ENCODE measurements at places on chromosomes 2 and 18.
A peak's percentile ranks its signal among the peaks of the same experiment; 100 is the strongest.

DNA sequence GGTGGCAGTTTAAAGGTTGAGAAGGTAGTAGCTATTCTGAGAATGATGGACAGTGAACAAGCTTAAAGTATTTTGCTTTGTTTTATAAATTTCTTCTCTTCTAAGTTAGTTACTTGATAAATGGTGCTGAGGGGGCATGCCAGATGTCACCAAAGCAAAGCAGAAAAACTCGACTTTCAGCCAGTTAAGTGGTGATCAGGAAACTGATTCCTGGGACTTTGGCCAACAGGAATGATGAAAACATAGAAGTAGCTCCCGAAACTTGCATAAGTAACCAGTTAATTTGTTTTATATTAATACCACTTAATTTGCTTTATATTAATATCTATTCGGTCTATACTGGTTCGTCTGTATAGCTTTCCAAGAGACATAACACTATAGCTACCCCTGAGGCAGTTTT lies 82.6 kb downstream of the FANCL start:
- no peak for DNase-seq

GRCh38 chr2:172861656-172862476 lies 126.2 kb downstream of the RAPGEF4 start:
- no peak for DNase-seq

DNA sequence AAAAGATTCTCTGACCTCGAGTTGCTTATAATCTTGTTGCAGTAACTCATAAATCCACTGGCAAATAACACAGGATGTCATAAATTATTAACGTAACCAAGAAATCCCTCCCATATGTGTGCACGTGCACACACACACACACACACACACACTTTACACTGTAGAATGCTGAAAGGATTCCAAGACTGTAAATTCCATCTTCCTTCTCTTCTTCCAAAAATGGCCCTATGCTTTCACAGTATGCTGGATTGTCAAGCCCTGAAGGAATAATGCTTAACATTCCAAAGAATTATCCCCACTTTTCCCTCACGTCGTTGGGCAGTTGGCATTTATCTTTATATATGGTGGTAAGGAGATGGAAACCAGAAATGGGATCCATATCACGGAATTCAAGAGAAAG lies 117.5 kb upstream of the CRIM1 start:
- no peak for DNase-seq

DNA sequence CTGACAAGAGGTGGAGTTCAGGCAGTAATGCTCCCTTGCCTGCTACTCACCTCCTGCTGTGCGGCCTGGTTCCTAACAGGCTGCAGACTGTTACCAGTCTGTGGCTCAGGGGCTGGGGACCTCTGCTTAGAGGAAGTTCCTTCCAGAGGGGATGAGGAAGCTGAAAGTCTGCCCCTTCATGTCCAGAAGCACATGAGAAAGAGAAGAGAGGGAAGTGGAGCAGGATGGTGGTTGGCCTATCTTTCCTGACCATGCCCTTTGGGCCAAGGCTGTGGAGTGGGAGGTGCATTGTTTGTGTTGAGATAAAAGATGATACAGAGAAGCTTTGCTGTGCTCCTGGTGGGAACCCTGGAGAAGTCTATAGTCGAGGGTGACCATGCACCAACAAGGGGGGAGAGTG lies 112.5 kb downstream of the LPIN1 start:
- DNase-seq = no peak

DNA sequence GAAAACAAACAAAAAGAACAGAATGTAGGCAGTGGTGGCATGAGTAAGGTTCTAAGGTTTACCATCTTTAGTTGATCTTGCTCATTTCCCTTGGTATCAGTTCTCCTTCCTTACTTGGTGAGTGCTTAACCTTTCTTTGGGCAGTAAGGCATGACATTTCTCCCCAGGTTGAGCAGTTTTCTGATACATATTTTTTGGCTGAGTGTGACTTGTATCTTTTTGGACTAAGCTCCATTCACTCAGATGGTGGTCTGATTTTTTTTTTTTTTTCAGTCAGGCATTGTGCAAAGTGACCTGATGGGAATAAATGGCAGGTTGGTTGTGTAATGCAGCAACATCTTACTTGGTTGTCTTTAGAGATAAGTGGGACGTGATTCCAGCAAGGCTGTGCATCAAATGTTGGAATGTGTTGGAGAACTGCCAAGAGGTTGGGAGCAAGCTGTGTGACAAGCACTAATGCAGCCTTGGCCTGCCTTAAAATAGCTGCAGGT lies 15.1 kb downstream of the SPTBN1 start:
- peak; percentile 41 for DNase-seq

- no peak for DNase-seq
Observed at GRCh38 chr2:120854014-120854620, 118.4 kb downstream of the GLI2 start.

DNA sequence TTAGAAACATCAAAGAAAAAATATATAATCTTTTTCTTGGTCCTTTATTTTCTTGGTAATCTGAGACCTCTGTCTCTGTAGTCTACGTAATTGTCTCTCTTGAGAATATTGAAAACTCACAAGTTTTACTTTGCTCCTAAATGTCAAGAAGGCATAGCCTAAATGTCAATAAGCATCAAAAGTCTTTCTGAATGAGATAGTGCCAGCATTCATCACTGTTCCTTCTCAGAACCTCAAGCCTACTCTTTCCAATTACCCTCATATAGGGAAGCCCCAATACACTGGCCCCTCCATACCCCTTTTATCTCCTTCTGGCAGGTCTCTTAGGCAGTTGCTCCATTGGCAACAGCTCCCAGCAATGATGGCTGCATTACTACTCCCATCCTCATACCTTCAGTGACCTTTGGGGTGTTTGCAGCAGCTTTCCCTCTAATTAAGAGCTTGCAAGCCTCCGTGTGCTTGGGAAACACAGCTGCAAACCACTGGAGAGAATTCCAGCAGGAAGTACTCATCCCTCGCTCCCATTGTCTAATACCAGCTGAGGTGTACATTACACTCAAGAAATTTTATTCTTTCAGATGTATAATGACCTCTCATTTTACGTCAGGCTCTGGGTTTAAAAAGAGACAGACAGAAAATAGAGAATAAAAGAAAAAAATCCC lies 95.8 kb downstream of the KYNU start:
- DNase-seq = no peak

DNA sequence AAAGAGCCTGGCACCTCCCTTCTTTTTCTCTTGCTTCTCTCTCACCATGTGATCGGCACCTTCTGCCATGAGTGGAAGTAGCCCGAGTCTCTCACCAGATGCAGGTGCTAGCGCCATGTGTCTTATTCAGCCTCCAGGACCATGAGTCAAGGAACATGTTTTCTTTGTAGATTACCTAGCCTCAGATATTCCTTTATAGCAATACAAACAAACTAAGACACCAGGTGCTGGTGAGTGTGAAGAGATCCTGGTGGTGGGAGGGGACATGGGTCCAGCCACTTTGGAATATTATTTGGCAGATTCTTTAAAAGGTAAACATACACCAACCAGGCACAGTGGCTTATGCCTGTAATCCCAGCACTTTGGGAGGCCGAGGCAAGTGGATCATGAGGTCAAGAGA lies 5.9 kb upstream of the USP40 start:
- DNase-seq = no peak

- no peak for DNase-seq
Observed at GRCh38 chr18:70397259-70397925, 108.5 kb downstream of the SOCS6 start.

GRCh38 chr2:37026050-37026449 lies 58.1 kb downstream of the HEATR5B start:
- DNase-seq = peak; percentile 30

- no peak for DNase-seq
Observed at GRCh38 chr2:205995260-205995659, 90.7 kb downstream of the INO80D start.

DNA sequence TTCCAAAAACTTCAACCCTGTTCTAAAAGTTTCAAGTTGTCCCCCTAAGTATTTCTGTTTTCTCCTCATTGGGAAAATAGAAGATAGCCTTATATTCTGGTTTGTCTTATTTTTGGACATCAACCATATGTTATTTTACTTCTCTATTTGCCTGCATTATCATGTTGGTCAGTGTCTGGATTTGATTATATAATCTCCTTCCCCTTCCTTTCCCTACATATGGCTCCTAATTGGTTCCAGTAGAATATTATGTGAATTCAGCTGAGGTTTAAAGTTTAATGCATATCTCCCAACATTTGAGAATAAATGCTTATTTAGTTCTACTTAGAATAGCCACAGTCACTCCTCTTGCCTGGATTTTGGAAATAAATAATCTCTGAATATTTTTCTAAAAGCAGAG lies 66.9 kb downstream of the OXER1 start:
- DNase-seq = no peak

GRCh38 chr18:63451799-63452660 lies 24.7 kb upstream of the SERPINB5 start:
- no peak for DNase-seq

DNA sequence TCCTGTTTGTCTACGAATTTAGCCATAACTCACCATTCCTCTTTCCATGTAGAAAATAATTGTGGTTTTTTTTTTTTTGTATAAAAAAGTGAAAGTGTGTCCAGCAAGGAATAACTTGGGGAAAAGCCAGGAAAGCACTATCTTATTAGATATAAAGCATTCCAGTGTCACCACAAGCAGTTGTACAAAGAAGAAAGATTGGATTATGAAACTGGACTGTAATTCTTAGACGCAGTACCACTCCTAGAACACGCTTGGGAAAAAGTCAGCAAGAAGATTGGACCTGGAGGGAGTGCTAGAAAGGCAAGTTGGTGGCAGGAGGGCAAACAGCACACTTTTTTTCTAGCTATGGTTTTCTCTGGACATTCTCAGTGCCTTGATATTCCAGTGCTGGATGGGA lies 186.7 kb downstream of the PARD3B start:
- DNase-seq = no peak

DNA sequence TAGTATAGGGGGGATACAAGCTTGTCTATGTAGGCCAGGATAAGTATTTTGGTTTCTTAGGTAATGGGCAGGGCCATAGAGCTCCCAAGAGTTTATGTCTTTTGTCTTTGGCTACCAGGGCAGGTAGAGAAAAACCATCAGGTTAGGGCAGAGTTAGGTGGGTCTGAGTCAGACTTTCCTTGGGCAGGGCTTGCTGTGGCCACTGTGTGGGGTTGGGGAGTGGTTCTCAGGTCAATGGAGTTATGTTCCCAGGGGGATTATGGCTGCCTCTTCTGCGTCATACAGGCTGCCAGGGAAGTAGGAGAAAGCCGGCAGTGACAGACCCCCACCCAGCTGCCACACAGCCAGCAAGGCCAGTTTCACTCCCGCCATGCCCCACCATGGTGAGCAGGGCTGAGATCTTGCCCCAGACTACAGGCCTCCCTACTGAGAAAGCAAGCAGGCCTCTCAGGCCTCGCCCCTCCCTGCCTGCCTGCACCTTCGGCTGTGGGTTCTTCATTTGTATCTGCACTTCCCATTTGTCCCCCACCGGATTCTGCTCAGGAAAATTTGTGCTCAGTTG lies 55.5 kb downstream of the RPIA start:
- no peak for DNase-seq

GRCh38 chr2:198252472-198252871 lies 448.1 kb downstream of the PLCL1 start:
- DNase-seq = no peak

DNA sequence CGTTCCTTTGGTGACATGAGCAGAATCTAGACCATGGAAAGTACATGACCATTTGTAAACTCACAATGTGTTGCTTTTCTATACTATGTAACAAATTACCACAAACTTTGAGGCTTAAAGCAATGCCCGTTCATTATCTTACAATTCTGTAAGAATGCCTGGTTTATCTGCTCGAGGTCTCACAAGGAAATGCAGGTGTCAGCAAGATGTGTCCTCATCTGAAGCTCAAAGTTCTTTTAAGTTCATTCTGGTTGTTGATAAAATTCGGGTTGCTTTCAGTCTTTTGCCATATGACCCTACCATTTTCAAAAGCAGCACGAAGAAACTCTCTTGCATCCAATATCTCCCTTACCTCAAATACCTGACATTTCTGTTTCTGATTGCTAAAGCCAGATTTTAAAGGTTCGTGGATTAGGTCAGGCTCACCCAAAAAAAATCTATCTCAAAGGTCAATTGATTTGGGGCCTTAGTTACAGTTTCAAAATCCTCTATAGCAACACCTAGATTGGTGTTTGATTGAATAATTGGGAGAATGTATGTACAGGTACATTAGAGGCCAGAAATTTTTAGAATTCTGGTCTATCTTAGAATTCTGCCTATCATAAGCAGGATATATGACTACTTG lies 125.9 kb downstream of the TMEM131 start:
- DNase-seq = no peak

- no peak for DNase-seq
Observed at GRCh38 chr2:109427661-109428091, 186.1 kb downstream of the SEPTIN10 start.

- no peak for DNase-seq
Observed at GRCh38 chr18:79797518-79798345, at the start of gene KCNG2. Gene KCNG2 (plus strand): TSS chr18:79797938. CDS start chr18:79863668, 65,730 bp downstream.

DNA sequence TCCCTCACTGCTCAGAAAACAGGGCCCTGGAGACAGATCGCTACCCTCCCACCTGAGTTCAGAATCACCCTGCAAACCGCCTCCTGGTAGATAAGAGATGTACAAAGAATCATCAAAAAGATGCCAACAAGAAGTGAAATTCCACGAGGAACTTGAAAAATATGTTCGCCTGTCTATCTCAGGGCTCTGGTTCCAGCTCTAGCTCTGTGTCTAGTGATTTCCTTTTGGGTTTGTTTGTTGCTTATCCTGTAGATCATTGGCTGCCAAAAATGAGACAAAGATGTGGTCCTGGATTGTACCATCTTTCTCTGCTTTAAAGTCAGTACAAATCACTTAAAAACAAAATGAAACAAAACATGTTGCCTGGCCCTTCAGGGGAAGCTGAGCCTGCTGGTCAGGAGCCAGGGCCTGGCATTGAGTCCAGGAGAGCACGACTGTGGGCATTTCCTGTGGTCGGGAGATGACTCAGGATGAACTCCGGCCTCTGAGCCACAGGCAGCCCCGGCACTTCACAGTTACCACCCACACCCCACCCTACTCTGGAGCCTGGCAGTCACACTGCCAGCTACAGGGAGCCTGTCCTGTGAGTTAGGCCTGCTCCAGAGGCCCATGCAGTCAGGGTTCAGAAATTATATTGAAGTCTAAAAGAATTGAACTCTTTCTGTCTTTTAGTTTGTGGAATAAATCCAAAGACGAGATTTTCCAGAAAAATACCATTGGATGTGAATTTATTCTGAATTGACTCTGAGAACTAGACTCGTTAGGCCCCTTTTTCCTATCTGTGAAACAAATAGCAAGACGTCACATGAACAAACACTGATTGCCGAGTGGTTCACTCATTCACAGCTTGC lies 8.0 kb upstream of the ITGB6 start:
- peak; percentile 90 for DNase-seq

- DNase-seq = no peak
Observed at GRCh38 chr2:100285691-100286090, 36.6 kb downstream of the LONRF2 start.

DNA sequence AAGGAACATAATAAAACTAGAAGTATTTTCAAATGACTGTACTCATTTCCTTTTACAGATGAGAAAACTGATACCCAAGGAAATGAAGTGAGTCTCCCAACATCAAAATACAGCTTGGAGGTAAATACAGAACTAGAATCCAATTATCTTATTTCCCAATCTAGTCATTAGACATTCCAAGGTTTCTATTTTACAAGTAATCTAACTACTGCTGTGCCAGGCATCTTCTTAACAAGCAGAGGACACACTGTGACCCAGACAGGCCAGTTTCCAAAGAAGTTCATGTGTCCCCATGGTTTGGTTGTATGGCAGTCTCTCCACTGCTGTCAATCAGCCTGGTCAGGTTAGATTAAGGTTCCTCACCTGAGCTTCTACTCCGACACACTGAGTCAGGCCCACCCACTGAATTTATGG lies 143.5 kb downstream of the THADA start:
- no peak for DNase-seq

- no peak for DNase-seq
Observed at GRCh38 chr18:51614967-51615571, 417.6 kb upstream of the MEX3C start.

Data from NCI-H460 (cell line).